Naive thymus-derived CD4-positive, alpha-beta T cell (primary cell): ENCODE measurements at places on chromosomes 6 and 20. TPM values are rescaled to one million over a fixed set of nuclear protein-coding genes. Genes with fewer than 3 reads are reported as not detected.

Gene RBPJL
- polyA plus RNA-seq = not detected

Gene FRMD1
- not detected for polyA plus RNA-seq

Gene COL11A2
- 0.26 TPM for polyA plus RNA-seq

Gene ZNF334
- polyA plus RNA-seq = not detected

Gene TREM1
- polyA plus RNA-seq = not detected

Gene STX11
- 2.4 TPM for polyA plus RNA-seq

Gene CTAGE9
- polyA plus RNA-seq = not detected

Gene MYB
- polyA plus RNA-seq = 2.1 TPM

Gene LAMA4
- polyA plus RNA-seq = not detected

DNA sequence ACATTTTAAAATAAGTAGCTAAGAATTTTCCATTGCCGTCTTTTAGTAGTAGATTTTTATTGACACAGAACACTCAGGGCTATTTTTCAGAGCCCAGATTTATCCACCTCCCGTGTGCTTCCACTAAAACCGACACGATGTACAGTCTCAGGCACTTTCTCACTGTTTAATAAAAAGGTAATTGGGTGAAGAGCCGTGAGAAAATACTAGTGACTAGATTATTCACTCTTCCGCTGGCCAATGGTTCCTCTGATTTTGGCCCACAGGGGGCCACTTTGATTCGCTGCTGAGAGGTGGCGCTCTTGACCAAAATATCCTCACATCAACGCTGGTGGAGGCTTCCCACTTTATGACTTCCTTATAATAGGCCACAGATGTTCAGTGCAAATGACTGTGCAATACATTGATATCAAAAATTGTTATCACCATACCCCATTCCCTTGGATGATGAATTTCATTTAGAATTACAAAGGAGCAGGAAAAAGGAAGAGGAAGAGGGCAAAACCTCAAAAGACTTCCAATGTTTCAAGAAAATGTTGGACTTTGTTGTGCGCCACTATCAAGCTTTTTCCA, 12.3 kb upstream of the HDDC2 start:
- DNase-seq = no peak

- no peak for DNase-seq
Measured at GRCh38 chr6:80728830-80729229, 622.4 kb downstream of the BCKDHB start.

- peak; percentile 85 for DNase-seq
Measured at GRCh38 chr6:130132286-130132701, 90.5 kb downstream of the SAMD3 start.

DNA sequence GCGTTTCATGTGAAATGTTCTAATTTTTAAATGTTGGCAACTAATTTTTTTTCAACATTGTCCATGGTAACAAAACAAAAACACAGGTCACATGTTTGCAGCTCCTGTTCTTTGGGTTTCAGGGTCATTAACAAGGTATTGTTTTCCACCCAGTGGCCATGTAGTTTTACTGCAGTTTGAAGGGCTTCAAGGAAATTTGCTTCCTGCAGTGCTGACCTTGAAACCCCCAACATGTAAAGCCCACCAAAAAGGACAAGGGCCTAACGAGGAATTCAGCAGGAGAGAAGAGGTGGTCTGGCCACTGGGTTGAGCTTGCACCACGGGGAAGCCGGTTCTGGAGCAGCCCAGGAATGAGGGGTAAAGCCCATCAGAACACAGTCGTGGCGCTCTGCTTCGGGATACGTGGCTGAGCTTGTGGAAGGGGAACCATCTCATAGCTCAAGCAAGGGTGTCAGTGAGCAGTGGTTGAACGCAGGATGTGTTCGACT, 13.9 kb upstream of the KLHL31 start:
- no peak for DNase-seq

DNA sequence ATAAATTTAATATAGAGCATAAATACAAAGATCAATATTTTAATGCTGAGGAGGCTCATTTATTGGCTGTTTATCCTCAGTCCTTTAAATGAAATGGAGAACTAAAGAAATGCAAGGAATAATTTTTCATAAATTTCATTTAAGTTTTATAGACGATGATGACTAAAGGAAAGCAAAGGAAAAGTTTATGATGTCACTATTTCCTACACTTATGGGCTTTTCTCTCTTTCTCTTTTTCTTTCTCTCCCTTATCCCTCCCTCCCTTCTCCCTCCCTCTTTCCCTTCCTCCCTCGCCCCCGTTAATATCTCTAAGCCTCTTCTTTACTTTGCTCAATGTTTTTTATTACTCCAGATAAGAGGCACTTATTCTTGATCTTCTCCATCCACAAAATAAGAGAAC, 889.7 kb upstream of the FLRT3 start:
- no peak for DNase-seq

- no peak for DNase-seq
Measured at GRCh38 chr6:125961117-125961516, 4.5 kb downstream of the HINT3 start.

DNA sequence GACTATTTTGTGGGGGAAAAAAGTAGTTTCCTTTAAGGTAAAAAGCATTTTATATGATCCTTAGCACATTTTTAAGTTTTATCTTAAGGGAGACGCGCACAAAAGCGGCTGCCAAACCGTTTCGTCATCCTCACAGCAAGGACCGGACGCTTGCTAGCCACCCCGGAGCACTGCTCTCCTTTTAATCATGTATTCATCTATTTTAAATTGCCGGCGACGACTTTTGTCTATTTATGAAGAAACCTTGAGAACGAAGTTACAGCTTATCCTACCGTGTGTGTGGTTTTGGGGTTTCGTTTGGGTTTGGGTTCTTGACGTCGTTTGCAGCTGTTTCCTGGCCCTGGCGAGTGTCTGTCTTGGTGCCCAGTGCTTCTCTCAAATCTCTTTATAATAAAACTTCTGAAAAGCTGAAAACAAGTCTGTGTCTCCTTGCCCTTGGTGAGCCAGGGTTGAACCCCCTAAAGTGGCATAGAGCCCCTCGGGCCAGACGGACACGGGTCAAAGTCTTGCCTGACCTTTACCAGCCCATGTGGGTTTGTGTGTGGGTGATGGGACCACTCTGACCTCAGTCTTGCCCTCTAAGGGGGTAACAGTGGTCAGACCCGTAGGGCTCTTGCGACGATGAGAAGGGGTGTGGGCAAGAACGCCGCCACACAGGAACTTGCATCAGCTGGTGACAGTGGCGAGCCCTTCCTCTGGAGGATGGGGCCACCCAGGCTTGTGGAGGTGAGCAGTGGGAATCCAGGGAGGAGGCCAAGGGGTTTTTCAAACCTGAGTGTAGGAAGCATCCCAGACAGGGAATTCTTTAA, 117.6 kb downstream of the JPH2 start:
- peak; percentile 96 for DNase-seq

- DNase-seq = no peak
Measured at GRCh38 chr20:42686057-42686456, 503.6 kb downstream of the PTPRT start.

DNA sequence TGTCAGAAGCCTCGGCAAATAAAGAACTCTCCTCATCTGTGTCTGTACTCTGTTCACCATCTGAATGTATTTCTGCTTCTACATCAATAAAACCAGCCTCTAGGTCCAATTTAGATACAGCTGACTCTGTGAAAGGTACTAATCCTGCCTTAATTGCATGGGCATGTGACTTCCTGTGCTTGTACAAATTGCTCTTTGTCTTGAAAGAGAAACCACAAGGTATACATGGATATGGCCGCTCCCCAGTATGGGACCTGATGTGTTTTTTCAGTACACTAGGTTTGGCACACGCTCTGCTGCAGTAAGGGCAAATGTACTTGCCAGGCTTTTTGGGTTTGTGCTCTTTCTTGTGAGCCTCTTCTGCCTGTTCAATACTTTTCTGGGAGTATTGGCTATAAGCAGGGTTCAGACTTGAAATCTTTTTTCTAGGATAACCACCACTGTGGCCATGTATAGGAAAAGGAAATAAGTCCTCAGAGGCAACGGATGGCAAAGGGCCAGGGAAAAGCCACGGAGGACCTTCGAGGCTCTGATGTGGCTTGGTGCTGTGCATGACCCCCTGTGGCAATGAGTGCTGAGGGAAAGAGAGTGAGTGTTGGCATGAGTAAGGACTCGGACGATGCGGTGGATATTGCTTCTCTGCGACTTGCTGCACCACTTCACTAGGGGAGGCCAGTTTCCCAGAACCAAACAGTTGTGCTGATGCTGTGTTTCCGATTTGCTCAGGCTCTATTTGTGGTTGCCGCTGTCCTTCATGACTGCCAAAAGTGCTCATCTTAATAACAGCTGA, 170.9 kb downstream of the HIVEP2 start:
- no peak for DNase-seq

DNA sequence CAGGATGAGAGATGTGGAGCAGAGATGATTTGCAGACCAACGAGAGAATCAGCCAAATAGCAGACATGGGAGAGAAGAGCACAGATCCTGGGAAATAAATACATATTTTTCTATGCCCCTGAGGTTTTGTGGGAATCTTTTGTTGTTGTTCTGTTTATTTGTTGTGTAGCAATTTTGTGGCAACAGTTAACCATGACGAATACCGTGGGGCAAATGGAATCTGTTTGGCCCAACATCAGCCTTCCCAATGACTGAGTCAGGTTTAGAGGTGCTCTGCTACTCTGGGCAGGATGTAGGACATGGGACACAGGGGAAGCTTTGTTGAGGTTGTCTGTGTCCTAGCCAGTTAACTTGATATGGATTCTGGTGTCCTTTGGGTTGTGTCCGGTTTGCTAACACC, 7.9 kb upstream of the SLC2A10 start:
- no peak for DNase-seq

DNA sequence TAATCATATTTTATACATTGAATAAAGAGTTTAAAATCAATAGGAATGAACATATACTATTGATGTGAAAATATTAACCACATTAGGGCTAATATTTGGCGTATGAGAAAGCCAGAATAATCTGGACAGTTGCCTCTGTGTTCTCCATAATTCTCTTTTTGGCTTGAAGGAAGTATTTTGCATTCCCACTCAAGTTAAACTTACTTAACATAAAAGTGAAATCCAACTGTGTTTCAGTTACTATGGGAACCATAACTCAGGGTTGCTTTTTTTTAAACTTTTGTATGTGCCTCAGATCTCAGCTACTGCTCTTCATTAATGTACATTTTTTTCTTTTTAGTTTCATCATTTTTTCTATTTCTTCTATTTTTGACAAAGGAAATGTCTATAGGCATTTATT, 479.8 kb downstream of the NKAIN2 start:
- DNase-seq = no peak

DNA sequence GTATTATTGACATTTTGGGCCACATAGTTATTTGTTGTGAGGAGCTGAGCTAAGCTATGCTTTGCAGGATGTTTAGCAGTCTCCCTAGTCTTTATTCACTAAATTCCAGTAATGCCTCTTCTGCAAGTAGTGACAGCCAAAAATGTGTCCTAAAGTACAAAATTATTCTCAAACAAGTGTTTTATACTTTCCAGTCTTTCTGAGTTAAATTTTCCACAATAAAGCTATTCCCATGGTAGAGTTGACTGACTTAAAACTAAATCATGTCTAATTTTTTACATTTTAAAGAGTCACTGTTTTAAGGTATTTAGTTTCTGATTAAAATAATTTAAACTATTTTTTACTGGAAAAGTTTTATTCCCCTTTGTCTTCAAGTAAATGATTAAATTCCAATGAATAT, 717.8 kb upstream of the HS3ST5 start:
- no peak for DNase-seq

GRCh38 chr6:8446391-8446790, 11.0 kb upstream of the SLC35B3 start:
- DNase-seq = no peak

GRCh38 chr20:23151008-23151703, 65.0 kb upstream of the CD93 start:
- DNase-seq = no peak

DNA sequence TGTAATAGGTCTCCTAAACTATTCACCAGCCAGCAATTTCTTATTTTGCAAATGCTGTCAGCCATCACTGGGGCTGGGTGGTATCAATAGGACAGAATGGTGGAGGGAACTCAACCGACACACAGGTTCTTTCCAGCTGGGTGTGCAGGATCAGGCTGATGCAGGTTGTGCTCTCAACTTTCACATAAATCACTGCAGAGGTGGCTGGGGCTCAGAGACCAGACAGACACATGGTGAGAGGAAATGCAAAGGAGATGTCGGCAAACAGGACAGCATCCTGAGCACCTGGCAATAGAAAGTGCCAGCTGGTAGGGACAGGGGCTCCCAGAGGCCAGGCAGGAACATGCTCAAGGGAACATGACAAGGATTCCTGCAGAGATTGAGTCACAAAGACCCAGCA, 254.9 kb downstream of the SOD2 start:
- no peak for DNase-seq

GRCh38 chr6:63299667-63300066, 20.1 kb downstream of the LGSN start:
- DNase-seq = no peak

- no peak for DNase-seq
Measured at GRCh38 chr20:17885544-17885943, 83.0 kb downstream of the SNX5 start.

DNA sequence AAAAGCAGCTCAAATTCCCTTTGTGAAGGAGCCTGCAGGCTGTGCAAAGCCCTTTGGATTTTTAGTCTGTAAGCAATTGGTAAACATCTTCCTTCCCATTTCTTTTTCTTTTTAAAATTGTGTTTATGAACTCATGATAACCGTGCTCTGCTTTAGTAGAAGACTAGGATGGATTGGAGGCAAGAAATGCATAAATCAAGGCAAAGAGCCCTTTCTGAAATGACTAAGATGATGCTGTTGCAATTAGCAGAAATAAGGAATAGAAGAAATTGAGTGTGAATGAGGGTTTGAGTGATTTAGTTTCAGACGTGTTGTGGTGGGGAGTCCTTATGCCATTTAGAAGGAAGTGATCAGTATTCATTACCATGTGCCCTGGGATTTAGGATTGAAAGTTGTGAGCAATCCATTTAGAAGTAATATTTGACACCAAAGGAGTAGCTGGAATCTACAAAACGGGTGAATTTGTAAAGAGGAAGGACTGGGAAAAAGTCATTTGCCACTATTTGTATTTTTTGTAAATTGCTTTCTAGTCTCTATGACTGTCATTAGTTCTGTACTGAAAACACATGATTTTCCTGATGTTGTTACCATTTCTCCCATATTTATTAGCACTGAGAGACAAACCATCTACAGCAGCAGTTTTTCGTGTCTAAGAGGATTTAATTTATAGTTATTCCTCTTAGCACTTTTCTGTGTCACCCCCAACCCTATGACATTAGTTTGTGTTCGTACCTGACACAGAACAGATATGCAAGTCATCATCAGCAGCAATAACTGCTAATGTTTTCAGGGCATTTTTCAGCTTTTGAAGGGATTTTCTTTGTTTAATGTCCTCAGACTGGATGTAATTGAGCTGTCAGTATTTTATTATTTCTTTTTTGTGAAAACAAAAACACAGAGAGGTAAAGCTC, 265.0 kb downstream of the UTRN start:
- no peak for DNase-seq
